ENCODE measurements at places on chromosomes 13 and 19. TPM values are rescaled to one million over a fixed set of nuclear protein-coding genes. Genes with fewer than 3 reads are reported as not detected.

KLK8 gene
- total RNA-seq: not detected

ZNF814 gene
- total RNA-seq: 29.0 TPM

MEF2B gene
- 1.9 TPM for total RNA-seq

RETN gene
- total RNA-seq: not detected

PODNL1 gene
- total RNA-seq: not detected

UHRF1 gene
- total RNA-seq: 0.20 TPM

KLC3 gene
- total RNA-seq: not detected

INSL3 gene
- 7.2 TPM for total RNA-seq

RFXAP gene
- 5.8 TPM for total RNA-seq

SIGLEC12 gene
- total RNA-seq: not detected

CYP2A6 gene
- total RNA-seq: not detected

ZNF418 gene
- total RNA-seq: 3.5 TPM

DBP gene
- 48.3 TPM for total RNA-seq

URAD gene
- total RNA-seq: not detected

ZNF101 gene
- total RNA-seq: 60.6 TPM

XPO4 gene
- 22.7 TPM for total RNA-seq

ZNF177 gene
- total RNA-seq: 1.6 TPM

B3GNT8 gene
- total RNA-seq: 0.58 TPM

CD79A gene
- 3.7 TPM for total RNA-seq

CYP2A13 gene
- not detected for total RNA-seq

LRP3 gene
- total RNA-seq: not detected

SYNGR4 gene
- total RNA-seq: not detected

ERICH6B gene
- total RNA-seq: not detected

PNMA8A gene
- not detected for total RNA-seq

CHMP2A gene
- total RNA-seq: 62.4 TPM

KIR3DL2 gene
- total RNA-seq: 1.4 TPM

COL4A1 gene
- total RNA-seq: 0.16 TPM

KLK7 gene
- total RNA-seq: not detected

All from CD4-positive, alpha-beta T cell (primary cell).